T-cell (primary cell): ENCODE measurements at places on chromosomes 6 and 20. TPM values are rescaled to one million over a fixed set of nuclear protein-coding genes. Genes with fewer than 3 reads are reported as not detected.

GRCh38 chr6:153044295-153044694 is 41.8 kb upstream of the MTRF1L start:
- DNase-seq: no peak

DNA sequence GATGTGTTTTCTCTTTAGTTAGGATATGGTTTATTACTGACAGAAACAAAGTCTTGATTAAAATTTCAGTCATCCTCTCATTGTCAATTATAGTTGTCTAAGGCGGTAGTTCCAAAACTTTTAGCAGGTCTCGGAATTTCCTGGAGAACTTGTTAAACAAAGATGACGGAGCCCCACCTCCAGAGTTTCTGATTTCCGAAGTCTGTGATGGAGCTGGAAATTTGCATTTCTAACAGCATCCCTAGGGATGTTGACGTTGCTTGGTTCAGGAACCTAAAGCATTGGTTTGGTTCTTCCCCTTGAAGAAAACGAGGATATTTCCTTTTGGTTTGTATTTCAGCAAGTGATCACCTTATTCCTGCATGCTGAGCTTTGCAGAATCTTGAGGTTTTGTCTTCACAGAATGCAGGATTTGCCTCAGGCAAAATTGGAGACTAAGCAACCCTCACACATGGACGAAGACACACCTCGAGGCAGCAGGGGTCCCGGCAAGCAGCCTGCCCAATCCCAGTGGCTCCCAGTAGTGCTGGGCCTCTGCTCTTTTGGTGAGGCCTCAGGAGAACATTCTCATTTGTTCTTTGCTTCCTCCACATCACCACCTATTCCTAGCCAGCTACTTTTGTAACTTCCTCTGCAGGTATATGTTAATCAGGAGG is 187.1 kb upstream of the PHACTR1 start:
- no peak for DNase-seq

The HUS1B gene
- total RNA-seq: 2.0 TPM

The PTGIS gene
- total RNA-seq: not detected

The EIF6 gene
- 69.6 TPM for total RNA-seq
